NCI-H1436 (cell line): ENCODE measurements at places on chromosomes 2 and 18.

GRCh38 chr2:234335661-234336228 is 161.1 kb downstream of the ARL4C start:
- no peak for DNase-seq

DNA sequence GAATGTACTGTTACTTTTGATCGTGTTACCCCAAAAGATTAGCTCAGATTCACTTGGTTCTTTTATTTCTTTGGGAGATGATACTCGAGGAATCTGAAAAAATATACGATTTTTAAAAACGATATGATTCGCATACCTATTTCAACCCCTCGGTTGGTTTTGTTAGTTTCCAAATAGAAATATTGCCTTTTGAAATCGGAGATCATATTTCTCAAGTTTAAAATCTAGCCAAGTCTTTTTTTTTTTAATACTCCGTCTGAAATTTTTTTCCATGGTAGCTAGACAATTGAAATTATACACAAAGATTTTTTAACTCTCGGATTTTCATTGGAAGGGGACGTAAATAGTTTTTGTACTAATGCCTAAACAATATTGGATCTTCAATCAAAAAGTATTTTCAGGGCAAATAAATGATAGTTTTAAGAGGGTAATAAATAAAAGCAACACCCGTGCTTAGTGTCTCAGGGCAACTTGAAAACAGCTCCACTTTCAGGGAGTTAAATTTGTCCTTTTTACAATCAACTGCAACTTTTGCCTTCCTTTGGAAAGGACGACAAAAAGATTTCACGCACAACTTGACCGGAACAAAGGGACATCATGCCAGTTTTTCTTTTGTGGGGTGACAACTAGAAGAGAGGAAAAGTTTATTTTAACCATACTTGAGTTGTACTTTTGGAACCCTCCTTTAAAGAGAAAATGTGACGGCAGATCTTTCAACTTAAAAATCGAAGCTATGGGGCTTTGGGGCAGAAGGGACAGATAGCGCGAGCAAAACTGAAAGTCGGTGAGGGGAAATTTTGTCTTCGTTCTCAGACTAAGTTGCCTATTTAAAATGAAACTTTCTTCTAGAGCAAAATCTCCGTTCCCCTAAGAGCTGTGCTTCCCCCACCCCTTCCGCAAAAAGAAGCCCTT is 5.8 kb upstream of the ONECUT2 start:
- no peak for DNase-seq

- DNase-seq: no peak
These were observed 202.3 kb downstream of the SPP2 start for GRCh38 chr2:234252772-234253171.

DNA sequence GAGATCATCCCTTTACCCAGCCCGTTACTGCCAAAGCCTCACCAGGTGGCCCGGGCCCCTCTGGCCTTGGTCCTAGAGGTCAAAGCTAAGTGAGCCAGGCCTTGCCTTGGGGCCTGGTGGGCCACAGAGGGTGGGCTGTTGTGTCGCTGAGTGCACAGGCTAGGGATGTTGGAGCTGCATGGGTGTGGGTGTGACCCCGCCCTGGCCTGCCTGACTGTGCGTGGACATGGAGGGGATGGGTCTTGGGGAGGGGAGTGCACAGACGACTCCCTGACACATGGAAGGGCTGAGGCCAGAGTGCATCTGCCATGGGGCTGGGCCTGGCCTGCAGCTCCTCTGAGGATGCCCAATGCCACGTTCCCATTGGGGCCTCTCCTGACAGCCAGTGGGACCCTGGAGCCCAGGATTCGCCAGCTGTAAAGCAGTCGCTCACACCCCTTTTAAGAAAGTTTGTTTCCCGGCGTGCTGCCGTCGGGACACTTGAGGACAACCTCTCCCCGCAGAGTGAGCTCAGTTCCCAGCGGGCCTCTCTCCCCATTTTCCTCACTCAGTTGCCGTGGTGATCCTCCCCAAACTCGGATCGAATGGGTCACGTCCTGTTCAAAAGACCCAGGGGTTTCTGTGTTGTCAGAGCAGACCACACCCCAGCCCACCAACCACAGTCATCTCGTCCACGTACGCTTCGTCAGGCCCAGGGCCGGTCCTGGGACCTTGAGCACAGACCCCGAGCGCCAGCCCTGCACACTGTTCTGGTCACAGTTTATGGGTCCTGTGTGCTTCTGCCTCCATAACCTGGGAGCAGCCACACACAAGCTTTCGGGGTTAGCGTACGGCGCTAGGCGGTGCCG is 93.5 kb downstream of the NFATC1 start:
- DNase-seq: no peak

DNA sequence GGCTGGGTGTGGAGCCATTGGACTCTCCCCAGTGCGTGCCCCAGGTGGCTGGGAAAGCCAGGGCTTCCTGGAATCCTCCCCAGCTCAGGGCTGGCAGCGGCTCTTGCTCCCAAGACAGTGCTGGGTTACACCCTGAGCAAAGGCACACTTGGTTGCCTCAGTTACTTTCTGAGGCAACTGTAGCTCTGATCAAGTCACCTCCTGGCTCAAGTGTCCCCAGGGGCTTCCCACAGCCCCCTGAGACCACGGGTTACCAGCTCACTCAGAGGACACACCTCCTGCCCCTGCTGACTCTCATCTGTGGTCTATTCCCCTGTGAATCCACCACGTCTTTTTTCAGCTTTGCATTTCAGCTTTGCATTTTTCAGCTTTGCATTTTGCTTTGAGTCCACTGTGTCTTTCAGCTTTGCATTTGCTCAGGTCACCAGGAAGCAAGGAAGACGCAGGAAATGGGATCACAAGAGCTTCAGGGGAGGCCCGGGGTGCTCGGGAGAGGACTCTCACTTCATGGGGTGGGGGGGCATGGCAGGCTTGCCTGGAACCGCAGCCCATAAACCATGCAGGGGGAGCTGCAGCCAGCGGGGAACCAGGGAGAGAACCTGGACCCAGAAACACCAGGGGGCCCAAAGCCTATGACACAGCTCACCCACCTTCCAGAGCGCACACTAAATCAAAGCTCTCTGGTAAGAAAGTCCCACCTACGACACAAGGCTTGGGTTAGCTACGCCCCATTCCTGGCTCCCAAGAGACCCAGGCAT is 138.0 kb upstream of the ASB18 start:
- DNase-seq: peak; percentile 42

DNA sequence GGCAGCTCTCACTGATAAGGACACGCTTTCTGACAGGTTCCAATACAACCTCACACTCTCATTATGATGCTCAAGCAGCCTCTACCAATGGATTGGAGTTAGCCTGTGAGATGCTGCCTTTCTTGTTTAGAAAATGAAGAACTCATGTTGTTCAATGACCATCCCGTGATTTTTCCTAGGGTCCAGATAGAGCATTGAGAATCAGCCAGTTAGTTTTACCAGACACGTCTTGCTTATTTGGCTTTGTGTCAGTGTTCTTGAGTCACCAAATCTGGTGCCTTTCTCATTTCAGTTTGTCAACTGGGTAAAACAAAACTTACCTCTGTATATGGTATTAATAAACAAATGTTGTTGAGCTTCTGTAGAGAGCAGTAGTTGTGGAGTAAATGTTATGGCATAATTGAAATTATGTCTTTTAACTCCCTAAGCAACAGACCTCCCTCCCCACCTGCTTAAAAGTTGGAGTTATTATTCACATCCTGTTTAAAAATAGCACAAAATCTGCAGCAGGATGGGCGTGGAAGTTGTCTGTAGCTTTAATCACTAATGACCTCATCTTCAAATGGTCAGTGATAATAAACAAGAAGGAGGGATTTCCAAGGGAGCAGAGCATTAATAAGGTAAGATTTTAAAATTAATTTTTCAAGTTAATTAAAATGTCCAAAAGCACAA is 167.3 kb downstream of the HRH4 start:
- no peak for DNase-seq

GRCh38 chr2:150019063-150019462 is 431.5 kb upstream of the MMADHC start:
- DNase-seq: no peak

DNA sequence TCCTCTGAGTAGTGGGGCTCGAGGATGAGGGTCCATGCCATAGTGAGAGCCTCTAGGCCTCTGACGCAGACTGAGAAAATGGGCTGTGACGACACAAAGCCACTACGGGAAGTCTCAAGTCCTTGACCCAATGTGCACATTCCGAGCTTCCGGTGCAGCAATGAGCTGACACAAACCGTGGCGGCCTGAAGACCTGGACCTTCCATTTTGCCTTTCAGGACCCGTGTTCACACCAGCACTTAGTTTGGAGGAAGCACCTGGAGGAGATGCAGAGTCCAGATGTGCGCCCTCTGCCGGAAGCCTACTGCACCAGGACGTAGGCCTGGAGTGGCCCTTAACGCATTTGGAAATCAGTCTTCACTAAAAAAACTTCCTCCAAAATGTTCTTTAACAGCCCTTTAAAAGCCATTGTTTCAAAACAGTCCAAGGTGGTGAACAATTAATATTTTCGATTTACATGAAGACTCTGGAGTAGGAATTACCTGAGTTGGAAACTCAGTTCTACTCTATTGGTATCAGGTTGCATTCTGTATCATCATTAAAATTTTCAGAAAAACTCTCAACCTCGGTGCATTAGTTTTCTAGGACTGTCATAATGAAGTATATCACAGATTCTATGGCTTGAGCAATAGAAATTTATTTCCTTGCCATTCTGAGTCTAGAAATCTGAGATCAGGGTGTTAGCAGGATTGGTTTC is 33.9 kb downstream of the BMP10 start:
- no peak for DNase-seq

GRCh38 chr2:66536997-66537396 is 102.1 kb downstream of the MEIS1 start:
- DNase-seq: peak; percentile 93

GRCh38 chr2:120514521-120514920 is 168.6 kb downstream of the INHBB start:
- no peak for DNase-seq

DNA sequence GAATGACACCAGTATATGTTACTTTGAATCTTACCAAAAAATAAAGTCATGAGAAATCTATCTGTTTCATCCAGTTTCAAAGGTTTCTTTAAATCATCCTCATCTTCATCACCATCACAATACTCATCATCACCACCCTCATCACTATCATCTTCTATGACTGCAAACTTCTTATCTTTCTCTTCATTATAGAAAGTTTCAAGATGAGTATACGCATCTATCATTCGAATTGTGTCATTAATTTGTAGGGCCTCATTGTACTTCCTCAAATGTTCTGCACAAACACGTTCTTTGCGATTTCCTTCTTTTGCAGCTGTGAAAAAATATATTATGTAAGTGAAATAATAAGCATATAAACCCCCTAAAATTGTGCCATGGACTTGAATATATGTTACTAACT is 34.1 kb upstream of the FAP start:
- DNase-seq: no peak

DNA sequence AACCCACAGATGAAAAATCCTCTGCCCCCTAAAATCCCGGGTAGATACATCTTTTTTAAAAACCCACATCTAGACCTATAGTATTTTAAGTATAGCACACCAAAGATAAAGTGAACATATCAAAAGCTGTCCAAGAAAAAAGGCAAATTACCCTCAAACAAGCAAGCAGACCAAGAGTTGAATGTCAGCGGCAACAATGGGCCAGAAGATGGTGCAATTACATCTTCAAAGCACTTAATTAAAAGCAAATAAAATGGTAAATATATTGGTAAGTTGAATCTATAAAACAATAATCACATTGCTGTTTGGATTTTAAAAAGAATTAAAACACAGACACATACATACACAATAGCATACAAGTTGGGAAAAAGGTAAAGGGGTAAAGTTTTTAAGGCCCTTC is 98.5 kb downstream of the MYOM1 start:
- no peak for DNase-seq

DNA sequence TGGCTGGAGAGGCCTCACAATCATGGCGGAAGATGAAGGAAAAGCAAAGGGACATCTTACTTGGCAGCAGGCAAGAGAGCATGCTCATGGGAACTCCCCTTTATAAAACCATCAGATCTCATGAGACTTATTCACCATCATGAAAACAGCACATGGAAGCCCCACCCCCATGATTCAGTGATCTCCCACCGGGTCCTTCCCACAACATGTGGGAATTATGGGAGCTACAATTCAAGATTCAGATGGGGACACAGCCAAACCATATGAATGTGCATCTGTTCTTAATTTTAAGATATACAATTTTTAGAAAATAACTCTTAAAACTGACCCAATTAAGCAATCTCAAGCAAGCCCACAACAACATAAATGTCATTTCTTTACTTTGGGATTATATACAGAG is 12.6 kb downstream of the C18orf63 start:
- no peak for DNase-seq

- DNase-seq: no peak
These were observed 105.7 kb upstream of the GAREM1 start for GRCh38 chr18:32576296-32576916.

- no peak for DNase-seq
These were observed 11.0 kb downstream of the RAB11FIP5 start for GRCh38 chr2:73101626-73102256.
